Placental epithelial cell (primary cell): ENCODE measurements at places on chromosomes 12 and 14. TPM values are rescaled to one million over a fixed set of nuclear protein-coding genes. Genes with fewer than 3 reads are reported as not detected.

Gene AKAP6
- total RNA-seq, result 2.5 and 2.7 TPM in 2 replicates

Gene GSC
- total RNA-seq, result 2.0 and 3.0 TPM in 2 replicates

Gene INHBC
- not detected in 2 replicates for total RNA-seq

Gene KRT79
- not detected in 2 replicates for total RNA-seq

Gene GNB3
- 0.65 and 3.1 TPM in 2 replicates for total RNA-seq

Gene SERPINA10
- total RNA-seq, result not detected in 2 replicates

Gene TAS2R19
- 4.7 and 6.2 TPM in 2 replicates for total RNA-seq

Gene C1S
- 0.87 and 6.7 TPM in 2 replicates for total RNA-seq

Gene B4GALNT3
- total RNA-seq, result 0.22 and 0.39 TPM in 2 replicates

Gene OR6S1
- not detected in 2 replicates for total RNA-seq

Gene NGB
- not detected in 2 replicates for total RNA-seq

Gene SYNE3
- 6.1 and 7.1 TPM in 2 replicates for total RNA-seq

Gene CPNE8
- total RNA-seq, result 12.5 and 14.1 TPM in 2 replicates

Gene DLGAP5
- 3.5 and 11.1 TPM in 2 replicates for total RNA-seq

Gene PSMC6
- total RNA-seq, result 80.9 and 86.9 TPM in 2 replicates

Gene RASAL1
- total RNA-seq, result 0.33 and 0.39 TPM in 2 replicates

Gene STXBP6
- 199 and 218 TPM in 2 replicates for total RNA-seq

Gene CACNA2D4
- total RNA-seq, result 0.65 and 3.9 TPM in 2 replicates

Gene SLC38A1
- 483 and 504 TPM in 2 replicates for total RNA-seq

Gene PLEK2
- total RNA-seq, result 22.4 and 26.7 TPM in 2 replicates

Gene FITM1
- 0.39 and 1.7 TPM in 2 replicates for total RNA-seq

Gene KRT80
- total RNA-seq, result 0.22 TPM in 1 of 2 replicates, not detected in the other

Gene C14orf132
- 0.11 and 0.79 TPM in 2 replicates for total RNA-seq

Gene RERG
- not detected in 2 replicates for total RNA-seq

Gene SLC6A13
- not detected in 2 replicates for total RNA-seq

Gene NAV3
- total RNA-seq, result 1.2 and 8.6 TPM in 2 replicates

Gene LGR5
- total RNA-seq, result 4.4 and 7.5 TPM in 2 replicates

Gene LACRT
- not detected in 2 replicates for total RNA-seq

Gene CEBPE
- not detected in 2 replicates for total RNA-seq

Gene ESPL1
- total RNA-seq, result 7.7 and 9.8 TPM in 2 replicates

Gene ADGRD1
- not detected in 2 replicates for total RNA-seq

Gene STRAP
- 56.9 and 102 TPM in 2 replicates for total RNA-seq

Gene PTGER2
- total RNA-seq, result 0.33 TPM in 1 of 2 replicates, not detected in the other

Gene OR6C2
- not detected in 2 replicates for total RNA-seq

Gene CPNE6
- not detected in 2 replicates for total RNA-seq

Gene C12orf54
- not detected in 2 replicates for total RNA-seq

Gene ARHGEF25
- total RNA-seq, result 6.0 and 22.4 TPM in 2 replicates

Gene HCAR3
- total RNA-seq, result not detected in 2 replicates

Gene KLRK1
- 0.43 and 2.0 TPM in 2 replicates for total RNA-seq

Gene TRHDE
- total RNA-seq, result 1.7 and 2.0 TPM in 2 replicates

Gene ETFBKMT
- 2.8 and 3.1 TPM in 2 replicates for total RNA-seq
